NCI-H524 (cell line): ENCODE measurements at places on chromosomes 2 and 18.
A peak's percentile ranks its signal among the peaks of the same experiment; 100 is the strongest.

- DNase-seq = peak; percentile 68
Observed at GRCh38 chr18:5604778-5605177, 61.0 kb upstream of the EPB41L3 start.

- no peak for DNase-seq
Observed at GRCh38 chr2:166768393-166769123, 119.7 kb upstream of the XIRP2 start.

- DNase-seq = peak; percentile 66
Observed at GRCh38 chr2:241877989-241878970, 8.8 kb downstream of the RTP5 start.

- DNase-seq = no peak
Observed at GRCh38 chr2:197647961-197648690, 27.3 kb downstream of the RFTN2 start.

GRCh38 chr2:233090879-233091278 is 30.7 kb downstream of the INPP5D start:
- no peak for DNase-seq
